ENCODE measurements at places on chromosomes 6 and 20. TPM values are rescaled to one million over a fixed set of nuclear protein-coding genes. Genes with fewer than 3 reads are reported as not detected.

Gene MUC21
- total RNA-seq: not detected

DNA sequence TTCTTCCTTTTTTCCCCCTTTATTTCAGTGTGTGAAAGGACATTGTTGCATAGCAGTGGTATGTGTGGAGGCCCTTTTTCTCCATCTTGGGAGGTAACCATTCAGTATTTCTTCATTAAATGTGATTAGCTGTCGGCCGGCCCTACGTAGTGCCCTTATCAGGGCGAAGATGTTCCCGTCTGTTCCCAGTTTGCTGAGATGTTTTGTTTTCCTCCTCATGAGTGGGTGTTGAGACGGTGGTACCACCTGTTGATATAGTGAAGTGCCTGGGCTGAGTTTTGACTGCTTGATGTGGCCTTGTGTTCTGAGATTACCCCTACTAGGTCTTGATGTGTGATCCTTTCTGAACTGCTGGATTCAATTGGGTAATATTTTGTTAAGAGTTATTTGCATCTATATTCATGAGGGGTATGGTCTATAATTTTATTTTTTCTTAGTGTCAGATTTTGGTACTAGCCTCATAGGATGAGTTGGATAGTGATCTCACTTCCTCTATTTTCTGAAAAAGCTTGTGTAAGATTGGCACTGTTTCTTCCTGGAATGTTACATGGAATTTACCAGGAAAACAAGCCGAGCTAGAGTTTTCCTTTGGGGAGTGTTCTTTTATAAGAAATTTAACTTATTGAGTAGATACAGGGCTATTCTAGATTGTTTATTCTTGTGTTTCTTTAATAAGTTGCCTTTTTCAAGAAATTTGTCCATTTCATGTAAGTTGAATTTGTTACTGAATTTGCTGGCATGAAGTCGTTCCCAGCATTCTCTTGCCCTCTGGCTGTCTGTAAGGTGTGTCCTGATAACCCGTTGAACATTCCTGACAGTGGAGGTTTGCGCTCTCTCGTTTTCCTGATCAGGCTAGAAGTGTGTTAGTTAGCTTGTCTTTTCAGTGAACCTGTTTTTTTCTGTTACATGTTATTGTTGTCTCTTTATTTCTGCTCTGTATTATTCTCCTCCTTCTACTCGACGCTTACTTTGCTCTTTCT is 4.3 kb downstream of the MTG2 start:
- DNase-seq: no peak

Gene CALHM4
- total RNA-seq: 0.27 TPM

DNA sequence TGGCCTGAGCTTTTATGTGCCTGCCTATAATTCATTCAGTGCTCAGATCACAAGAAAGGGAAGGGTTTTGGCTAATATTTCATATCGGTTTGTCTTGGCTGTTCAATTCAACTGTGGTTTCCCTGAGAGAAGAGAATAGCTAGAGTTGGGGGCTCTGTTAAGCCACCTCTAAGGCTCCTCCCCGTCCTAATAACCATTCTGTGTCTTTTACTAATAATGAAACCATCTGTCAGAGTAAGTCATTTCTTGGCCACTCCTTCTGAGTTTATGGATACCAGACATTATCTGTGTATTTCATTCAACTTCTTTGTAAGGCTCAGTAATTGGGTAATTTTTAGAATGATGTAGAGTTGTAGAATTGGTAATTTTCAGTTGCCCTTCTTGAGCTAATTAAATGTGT is 5.2 kb downstream of the STX11 start:
- no peak for DNase-seq

- no peak for DNase-seq
These were observed 65.4 kb upstream of the BEND6 start for GRCh38 chr6:56889492-56889891.

GRCh38 chr20:38466171-38466570 is 6.5 kb upstream of the RALGAPB start:
- no peak for DNase-seq

Gene HLA-F
- 17.0 TPM for total RNA-seq

DNA sequence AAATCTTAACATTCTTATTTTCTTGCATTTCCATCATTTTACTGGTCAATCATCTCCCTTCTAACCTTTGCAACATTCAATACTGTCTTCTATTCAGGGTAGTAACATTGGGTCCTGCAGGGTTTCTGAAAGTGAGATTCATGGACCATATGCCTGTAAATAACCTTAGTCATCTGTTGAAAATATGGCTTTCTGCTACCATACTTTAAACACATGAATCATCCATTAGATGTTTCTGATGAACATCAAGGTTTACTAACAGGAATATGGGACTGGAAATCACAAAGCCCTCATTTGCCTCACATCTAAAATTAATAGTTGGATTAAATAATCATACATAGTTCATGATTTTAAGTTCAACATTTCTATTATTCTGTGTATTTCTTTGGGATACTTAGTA is 475.9 kb upstream of the MARCKS start:
- no peak for DNase-seq

Gene CST5
- total RNA-seq: not detected

DNA sequence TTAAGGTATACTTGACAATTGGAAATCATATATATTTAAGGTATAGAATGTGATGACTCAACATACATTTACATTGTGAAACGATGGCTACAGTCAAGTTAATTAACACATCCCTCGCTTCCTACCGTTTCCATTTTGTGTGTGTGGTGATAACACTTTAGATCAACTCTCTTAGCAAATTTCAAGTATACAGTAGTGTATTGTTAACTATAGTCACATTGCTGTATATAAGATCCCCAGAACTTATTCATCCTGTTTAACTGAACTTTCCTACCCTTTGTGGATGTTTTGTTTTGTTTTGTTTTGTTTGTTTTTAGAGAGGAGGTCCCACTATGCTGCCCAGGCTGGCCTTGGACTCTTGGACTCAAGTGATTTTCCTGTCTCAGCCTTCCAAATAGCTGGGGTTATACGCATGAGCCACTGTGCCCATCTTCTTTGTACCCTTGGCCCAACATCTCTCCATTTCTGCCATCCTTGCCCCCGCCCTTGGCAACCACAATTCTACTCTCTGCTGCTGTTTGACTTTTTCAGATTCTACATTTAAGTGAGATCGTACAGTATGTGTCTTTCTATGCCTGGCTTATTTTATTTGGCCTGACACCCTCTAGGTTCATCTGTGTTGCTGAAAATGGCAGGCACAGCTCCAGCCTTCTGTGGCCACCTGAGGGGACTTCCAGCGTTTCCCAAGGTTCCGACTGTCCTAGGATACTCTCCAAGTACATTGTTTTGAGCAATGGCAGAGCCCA is 90.5 kb upstream of the SNX9 start:
- no peak for DNase-seq

Gene CFAP206
- total RNA-seq: not detected

DNA sequence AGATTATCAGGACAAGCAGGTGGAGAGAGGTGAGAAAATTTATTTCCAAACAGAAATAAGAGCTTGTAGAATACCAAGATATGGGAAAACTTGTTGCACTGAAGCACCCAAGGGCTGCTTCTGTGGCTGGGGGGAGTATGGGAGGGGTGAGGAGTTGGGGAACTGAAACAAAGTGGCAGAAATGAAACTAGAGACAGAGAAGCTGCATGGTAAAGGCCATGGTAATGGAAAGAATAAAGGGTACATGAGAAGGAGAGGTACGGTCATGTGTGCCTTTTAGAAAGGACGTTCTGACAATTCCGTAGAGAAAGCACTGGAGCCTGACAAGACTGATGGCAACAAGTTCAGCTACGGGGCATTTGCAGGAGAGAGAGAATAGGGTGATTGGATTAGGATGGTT is 51.6 kb upstream of the RIN2 start:
- DNase-seq: no peak

Data from psoas muscle (tissue), 8 donors.